Bronchus fibroblast of lung (primary cell): ENCODE measurements at places on chromosomes 3 and 15. TPM values are rescaled to one million over a fixed set of nuclear protein-coding genes. Genes with fewer than 3 reads are reported as not detected.

The GP5 gene
- total RNA-seq: under 0.01 TPM in 1 of 2 replicates, not detected in the other

The ONECUT1 gene
- under 0.01 and 0.34 TPM in 2 replicates for total RNA-seq

The RBPMS2 gene
- 0.34 and 0.59 TPM in 2 replicates for total RNA-seq

The LTK gene
- total RNA-seq: 0.50 and 0.59 TPM in 2 replicates

The ITGA11 gene
- total RNA-seq: 0.59 and 1.0 TPM in 2 replicates

The ANKUB1 gene
- total RNA-seq: not detected in 2 replicates

The ZNF35 gene
- total RNA-seq: 3.3 and 6.6 TPM in 2 replicates

The AHSG gene
- total RNA-seq: not detected in 2 replicates

The ST8SIA2 gene
- 0.15 TPM in 1 of 2 replicates, not detected in the other for total RNA-seq

The FBXL22 gene
- total RNA-seq: 0.15 and 0.17 TPM in 2 replicates

The MAN2C1 gene
- 61.2 and 63.0 TPM in 2 replicates for total RNA-seq

The XCR1 gene
- total RNA-seq: not detected in 2 replicates

The OSTN gene
- total RNA-seq: not detected in 2 replicates

The UROC1 gene
- total RNA-seq: not detected in 2 replicates

The HCLS1 gene
- 0.89 and 1.2 TPM in 2 replicates for total RNA-seq

The ZNF662 gene
- 1.0 and 1.3 TPM in 2 replicates for total RNA-seq

The PSMD6 gene
- total RNA-seq: 86.7 and 92.6 TPM in 2 replicates

The MCF2L2 gene
- 0.74 and 3.2 TPM in 2 replicates for total RNA-seq

The SPTBN5 gene
- total RNA-seq: under 0.01 TPM in 2 replicates

The CASR gene
- not detected in 2 replicates for total RNA-seq

The MUC13 gene
- not detected in 2 replicates for total RNA-seq

The EPB42 gene
- total RNA-seq: not detected in 2 replicates

The RNU6-1 gene
- not detected in 2 replicates for total RNA-seq

The PLSCR4 gene
- total RNA-seq: 4.2 and 4.6 TPM in 2 replicates

The CADM2 gene
- total RNA-seq: 0.15 TPM in 1 of 2 replicates, not detected in the other

The ADAMTS9 gene
- 2.5 TPM in 2 replicates for total RNA-seq

The SLC22A13 gene
- total RNA-seq: not detected in 2 replicates

The CFAP100 gene
- not detected in 2 replicates for total RNA-seq

The TMC3 gene
- not detected in 2 replicates for total RNA-seq

The GRK7 gene
- not detected in 2 replicates for total RNA-seq

The MST1R gene
- total RNA-seq: 0.45 and 0.50 TPM in 2 replicates

The GOLGA6C gene
- not detected in 2 replicates for total RNA-seq

The CYP1A2 gene
- total RNA-seq: not detected in 2 replicates

The GPR171 gene
- total RNA-seq: not detected in 2 replicates

The CAPN3 gene
- total RNA-seq: 0.50 and 1.6 TPM in 2 replicates

The ZNF639 gene
- total RNA-seq: 34.6 and 35.1 TPM in 2 replicates

The CPNE9 gene
- under 0.01 and 0.17 TPM in 2 replicates for total RNA-seq

The HEG1 gene
- 40.9 and 48.9 TPM in 2 replicates for total RNA-seq

The MNS1 gene
- 1.8 and 3.4 TPM in 2 replicates for total RNA-seq

The A4GNT gene
- not detected in 2 replicates for total RNA-seq

The ITIH1 gene
- not detected in 2 replicates for total RNA-seq
